HTR-8/SVneo (cell line): ENCODE measurements at places on chromosomes 2 and 18.
A peak's percentile ranks its signal among the peaks of the same experiment; 100 is the strongest.

GRCh38 chr2:207110310-207110709, 55.4 kb downstream of the KLF7 start:
- no peak for DNase-seq

- no peak for DNase-seq
Measured at GRCh38 chr2:226782092-226782713, 17.4 kb downstream of the IRS1 start.

GRCh38 chr2:58006952-58007284, 39.7 kb upstream of the VRK2 start:
- DNase-seq = no peak

DNA sequence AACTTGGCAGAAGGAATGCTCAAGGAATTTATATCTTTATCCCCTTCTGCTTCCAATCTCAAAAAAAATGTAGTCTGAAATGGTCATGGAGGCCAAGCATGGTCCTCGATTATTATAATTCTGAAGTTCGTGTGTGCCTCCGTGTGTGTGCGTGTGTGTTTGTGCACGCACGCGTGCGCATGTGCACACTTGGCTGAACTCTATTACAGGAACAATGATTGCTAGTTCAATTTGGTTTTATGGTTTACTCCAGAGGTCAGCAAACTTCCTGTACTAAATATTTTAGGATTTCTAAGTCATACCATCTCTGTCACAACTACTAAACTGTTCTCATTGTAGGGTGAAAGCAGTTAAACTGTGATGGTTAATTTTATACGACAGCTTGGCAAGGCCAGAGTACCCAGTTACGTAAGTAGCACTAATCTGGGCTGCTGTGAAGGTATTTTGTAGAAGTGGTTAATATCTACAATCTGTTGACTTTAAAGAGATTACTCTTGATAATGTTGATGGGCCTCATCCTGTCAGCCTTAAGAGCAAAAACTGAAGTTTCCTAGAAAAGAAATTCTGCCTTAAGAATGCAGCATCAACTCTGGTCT, 5.8 kb upstream of the MARCHF7 start:
- no peak for DNase-seq

DNA sequence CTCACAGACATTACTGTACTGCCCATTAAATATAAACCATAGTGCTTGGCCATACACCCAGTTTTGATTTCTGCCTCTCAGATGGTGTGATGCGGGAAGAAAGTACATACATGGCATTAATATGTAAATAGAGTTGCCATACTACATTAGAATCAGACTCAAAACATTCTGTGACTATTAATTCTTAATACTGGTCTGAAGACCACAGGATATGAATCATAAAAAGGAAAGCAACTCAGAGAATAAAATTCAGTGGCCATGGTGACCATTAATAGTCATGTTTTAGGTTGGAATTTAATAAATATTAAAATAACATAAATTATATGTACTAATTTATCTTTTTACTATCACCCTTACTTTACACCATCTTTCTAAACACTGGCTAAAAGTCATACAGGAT, 33.0 kb upstream of the WDR75 start:
- no peak for DNase-seq

DNA sequence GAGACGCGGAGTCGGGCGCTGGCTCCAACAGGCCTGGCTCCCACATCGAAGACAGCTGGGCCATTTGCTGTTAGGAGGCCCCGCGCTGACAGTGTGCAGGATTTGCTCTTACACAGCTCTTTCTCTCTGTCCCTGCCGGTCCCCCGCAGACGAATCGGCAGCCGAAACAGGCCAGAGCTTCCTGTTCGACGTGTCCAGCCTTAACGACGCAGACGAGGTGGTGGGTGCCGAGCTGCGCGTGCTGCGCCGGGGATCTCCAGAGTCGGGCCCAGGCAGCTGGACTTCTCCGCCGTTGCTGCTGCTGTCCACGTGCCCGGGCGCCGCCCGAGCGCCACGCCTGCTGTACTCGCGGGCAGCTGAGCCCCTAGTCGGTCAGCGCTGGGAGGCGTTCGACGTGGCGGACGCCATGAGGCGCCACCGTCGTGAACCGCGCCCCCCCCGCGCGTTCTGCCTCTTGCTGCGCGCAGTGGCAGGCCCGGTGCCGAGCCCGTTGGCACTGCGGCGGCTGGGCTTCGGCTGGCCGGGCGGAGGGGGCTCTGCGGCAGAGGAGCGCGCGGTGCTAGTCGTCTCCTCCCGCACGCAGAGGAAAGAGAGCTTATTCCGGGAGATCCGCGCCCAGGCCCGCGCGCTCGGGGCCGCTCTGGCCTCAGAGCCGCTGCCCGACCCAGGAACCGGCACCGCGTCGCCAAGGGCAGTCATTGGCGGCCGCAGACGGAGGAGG, 3.5 kb downstream of the GDF7 start:
- DNase-seq = no peak

DNA sequence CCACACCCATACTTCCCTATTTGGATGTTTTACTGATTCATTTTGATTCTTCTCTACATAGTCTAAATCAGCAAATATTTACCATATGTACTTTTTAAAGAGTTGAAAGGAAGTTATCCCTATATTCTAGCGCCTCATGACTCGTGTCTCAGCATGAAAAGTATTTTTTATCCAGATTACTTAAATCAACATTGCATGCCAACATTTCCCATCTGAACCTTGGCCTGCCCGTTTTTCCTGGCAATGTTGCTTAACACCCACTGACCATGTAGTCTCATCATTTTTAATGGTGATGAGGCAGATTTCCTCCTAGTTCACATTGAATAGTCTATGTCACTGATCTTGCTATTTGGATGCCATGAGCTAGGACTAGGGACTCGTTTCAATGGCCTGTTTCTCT, 13.2 kb upstream of the SCYGR5 start:
- DNase-seq = peak; percentile 6

DNA sequence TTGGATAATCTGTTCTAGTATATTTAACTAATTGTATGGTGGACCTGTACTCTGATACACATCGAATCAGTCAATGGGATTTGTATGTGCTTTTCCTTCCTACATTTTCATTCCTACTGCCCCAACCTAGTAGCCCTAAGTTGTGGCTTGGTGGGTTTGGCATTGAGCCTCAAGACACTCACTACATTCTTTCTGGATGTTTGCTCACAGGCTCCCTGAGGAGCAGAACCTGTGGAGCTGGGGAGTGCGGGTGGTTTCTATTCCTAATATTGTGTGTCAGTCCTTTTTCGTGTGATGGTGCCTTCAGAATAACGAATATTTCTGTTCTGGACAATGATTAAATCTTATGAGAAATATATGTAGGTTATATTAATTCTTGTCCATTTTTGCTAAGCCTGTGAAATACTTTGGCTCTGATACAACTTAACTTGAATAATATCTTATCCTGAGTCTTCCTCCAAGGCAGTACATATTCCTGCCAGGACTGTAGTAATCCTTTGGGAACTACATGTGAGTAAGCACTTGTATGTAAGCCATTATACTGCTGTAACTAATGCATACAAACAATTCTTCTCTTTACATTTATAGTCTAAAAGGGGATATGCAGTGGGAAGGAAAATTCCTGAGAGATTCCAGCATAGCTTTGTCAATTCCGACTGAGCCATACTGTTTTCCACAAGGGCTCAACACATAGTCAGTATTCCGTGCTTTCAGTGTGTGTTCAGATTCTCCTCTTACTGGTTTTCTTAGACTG, 150.6 kb downstream of the AGPS start:
- DNase-seq = no peak

- no peak for DNase-seq
Measured at GRCh38 chr2:121547646-121548045, 17.0 kb downstream of the RNU4ATAC start.

- no peak for DNase-seq
Measured at GRCh38 chr2:11498543-11499034, 32.6 kb upstream of the E2F6 start.

GRCh38 chr2:152437276-152438108, 102.5 kb downstream of the FMNL2 start:
- DNase-seq = no peak

DNA sequence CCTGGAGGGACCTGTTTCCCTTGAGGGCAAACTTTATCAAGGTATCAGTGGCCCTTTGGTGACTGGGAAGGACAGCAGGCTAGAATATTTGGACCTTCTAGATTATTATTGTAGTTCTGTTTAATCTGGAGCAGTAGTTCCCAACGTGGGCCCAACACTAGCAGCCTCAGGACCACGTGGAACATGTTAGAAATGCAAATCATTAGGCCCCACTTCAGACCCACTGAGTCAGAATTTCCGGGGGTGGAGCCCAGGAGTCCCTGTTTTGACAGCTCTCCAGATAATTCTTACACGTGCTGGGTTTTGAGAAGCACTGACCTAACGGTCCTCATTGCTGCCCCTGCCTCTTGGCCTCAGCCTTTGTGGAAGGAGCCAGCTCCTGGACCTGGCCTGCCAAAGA, 25.5 kb upstream of the DYNC2LI1 start:
- no peak for DNase-seq

DNA sequence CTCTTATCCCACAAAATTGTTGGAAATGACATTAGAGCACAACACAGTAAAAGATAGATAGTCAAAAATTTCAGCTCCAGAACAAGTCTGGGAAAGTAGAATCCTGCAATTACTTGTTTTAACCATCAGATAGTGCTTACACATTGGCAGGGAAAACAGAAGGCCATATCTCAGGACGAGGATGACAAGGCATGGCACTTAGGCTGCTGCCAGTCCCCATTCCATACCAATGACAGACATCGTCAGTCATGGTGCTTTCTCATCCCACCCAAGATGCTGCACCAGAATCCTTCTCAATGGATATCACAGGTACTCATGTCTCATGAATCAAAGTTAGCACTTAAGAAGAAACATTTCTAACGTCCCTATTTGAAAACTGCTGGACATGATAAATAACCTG, 187.3 kb downstream of the NCKAP5 start:
- DNase-seq = no peak

- no peak for DNase-seq
Measured at GRCh38 chr2:68374184-68374583, 9.1 kb downstream of the PLEK start.

DNA sequence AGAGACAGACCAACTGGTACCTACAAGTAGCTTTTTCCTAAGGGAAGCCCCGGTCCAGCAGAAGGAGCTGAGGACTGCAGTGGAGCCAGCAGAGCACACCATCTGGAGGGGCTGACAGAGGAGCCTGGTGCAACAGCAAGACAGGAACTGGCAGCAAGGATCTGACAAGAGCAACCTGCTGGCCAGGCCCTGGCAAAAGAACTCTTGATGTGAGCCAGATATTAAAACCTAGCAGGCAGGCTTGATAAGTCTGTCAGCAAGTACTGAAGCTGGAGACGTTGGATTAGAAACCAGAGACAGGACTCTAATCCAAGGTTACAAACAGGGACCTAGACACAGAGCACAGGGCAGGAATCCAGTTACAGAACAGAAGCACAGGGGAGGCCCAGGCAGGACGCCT, 260.7 kb upstream of the MGAT5 start:
- no peak for DNase-seq

- no peak for DNase-seq
Measured at GRCh38 chr2:121519153-121519552, 11.5 kb upstream of the RNU4ATAC start.

DNA sequence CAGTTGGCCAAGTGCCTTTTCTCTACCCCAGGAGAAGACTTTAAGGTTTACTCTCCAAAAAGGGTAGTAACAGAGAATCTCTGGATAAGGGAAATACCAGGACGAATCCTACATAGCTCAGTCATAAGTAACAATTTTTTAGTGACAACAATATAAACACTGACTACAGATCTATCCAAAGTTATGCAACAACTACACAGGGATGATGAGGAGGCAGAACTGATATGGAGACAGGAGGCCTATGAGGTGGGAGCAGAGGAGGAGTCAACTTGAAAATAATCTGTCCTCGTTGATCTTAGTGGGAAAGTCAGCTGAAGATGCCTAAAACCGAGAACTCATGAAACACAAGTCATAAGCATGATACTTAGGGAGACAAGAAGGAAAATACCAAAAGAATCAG, 40.2 kb downstream of the SLC35F5 start:
- DNase-seq = no peak

- peak; percentile 54 for DNase-seq
Measured at GRCh38 chr2:232937278-232937906, 67.3 kb downstream of the SNORC start.

- no peak for DNase-seq
Measured at GRCh38 chr18:76903386-76903785, 81.0 kb downstream of the ZNF236 start.

- DNase-seq = no peak
Measured at GRCh38 chr2:3451169-3451568, 68.2 kb downstream of the ADI1 start.

GRCh38 chr2:224281374-224281773, 120.5 kb downstream of the FAM124B start:
- no peak for DNase-seq

GRCh38 chr18:64809801-64810200, 660.9 kb upstream of the LINC00305 start:
- DNase-seq = no peak

- no peak for DNase-seq
Measured at GRCh38 chr2:239612133-239612532, 211.3 kb upstream of the HDAC4 start.

- no peak for DNase-seq
Measured at GRCh38 chr2:26485725-26486418, 7.9 kb upstream of the OTOF start.

- DNase-seq = no peak
Measured at GRCh38 chr18:38648179-38648578, 1082.6 kb upstream of the CELF4 start.

DNA sequence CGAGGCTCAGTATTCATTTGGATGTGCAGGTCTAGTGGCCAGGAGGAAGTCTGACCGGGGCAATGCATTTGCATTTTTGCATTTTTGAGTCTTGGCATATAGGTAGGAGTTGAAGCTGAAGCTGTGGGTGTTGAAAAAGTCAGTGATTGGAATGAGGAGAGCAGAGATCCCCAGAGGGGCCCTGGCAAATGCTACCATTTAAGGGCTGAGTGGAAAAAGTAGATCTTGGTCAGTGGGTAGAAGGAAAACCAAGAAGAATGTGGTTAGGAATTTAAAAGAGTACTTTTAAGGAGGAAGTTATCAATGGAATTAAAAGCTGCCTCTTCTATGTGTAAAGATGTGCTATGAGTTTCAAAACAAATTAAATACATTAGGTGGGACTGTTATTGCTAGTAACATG, 143.0 kb downstream of the ZEB2 start:
- no peak for DNase-seq

DNA sequence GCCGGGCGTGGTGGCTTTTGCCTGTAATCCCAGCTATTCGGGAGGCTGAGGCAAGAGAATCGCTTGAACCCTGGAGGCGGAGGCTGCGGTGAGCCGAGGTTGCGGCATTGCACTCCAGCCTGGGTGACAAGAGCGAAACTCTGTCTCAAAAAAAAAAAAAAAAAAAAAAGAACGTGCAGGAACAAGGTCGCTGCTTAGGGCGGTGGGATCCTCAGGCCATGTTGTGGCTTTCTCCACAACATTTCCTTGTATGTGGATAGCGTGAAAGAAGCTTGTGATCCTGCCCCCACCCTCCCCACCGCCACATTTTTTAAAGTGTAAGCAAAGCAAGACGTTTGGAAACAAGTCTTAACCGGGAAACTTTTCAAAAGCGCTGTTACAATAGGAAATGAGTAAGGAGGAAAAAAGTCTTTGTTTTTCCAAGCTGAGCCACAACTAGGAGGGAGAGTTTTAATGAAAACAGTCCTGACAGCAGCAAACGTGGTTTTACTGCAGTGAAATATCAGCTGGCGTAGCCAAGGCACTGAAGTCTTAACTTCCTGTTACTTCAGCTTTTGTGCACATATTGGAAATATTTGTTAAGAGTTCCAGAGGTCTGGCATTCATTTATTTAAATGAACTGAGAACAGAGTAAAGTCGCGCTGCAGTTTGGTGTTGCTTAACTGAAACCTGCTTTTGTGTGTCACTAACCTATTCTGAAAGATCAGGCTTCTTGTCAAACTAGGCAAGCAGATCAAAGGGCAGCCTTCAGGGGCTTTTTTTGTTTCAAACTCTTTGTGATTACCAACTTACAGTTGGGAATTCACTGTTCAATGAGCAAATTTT, 3.8 kb downstream of the TGIF1 start:
- no peak for DNase-seq
